ENCODE measurements at places on chromosomes 2 and 18.

- no peak for DNase-seq
Measured at GRCh38 chr2:11082880-11083279, 72.4 kb upstream of the SLC66A3 start.

- DNase-seq, result no peak
Measured at GRCh38 chr2:233064530-233065199, 4.5 kb downstream of the INPP5D start.

GRCh38 chr2:39523308-39524044 is 86.4 kb upstream of the MAP4K3 start:
- DNase-seq, result no peak

- no peak for DNase-seq
Measured at GRCh38 chr2:46039543-46040303, 257.5 kb upstream of the EPAS1 start.

DNA sequence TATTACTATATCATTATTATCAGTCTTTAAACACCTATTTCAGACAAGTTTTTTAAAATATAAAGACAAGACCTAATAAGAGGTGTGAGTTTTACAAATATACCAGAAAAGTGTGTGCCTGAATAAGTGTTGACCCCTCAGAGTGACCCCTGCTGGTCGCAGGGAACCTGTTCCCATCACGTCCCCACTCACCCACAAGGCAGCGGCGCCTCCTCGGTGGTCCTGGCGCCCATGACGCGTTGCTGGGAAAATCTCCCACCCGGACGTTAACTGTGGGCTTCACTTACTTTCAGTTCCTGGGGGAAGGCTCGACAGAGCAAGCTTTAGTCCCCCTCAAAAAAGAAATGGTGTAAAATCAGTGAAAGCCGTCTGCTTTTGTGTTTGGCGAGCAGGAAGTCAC is 93.5 kb downstream of the TMEM18 start:
- no peak for DNase-seq

DNA sequence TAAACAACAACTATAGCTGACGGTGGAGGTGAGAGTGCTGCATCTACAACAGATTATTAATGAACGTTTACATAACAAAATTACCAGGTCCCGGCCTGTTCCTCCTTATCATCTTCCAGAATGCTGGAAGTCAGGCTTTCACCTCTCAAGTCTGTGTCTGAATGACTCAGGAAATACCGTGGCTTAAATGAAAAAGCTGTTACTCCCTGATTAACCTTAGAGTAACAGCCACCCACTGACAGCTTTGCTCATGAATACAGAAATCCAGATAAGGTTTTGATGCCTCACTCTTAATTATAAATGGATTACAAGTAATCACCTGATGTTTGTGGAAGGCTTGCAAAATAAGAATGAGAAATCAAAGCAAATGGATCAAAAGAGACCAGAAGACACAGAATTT is 885.3 kb upstream of the CELF4 start:
- DNase-seq, result no peak

- DNase-seq, result no peak
Measured at GRCh38 chr2:233546101-233546500, 20.5 kb downstream of the USP40 start.

- no peak for DNase-seq
Measured at GRCh38 chr18:62566199-62566598, 43.4 kb downstream of the ZCCHC2 start.

GRCh38 chr2:49053156-49053555 is 101.2 kb downstream of the FSHR start:
- no peak for DNase-seq

- DNase-seq, result no peak
Measured at GRCh38 chr2:97928591-97928990, 67.2 kb downstream of the TMEM131 start.

- no peak for DNase-seq
Measured at GRCh38 chr2:19576411-19576810, 218.0 kb upstream of the OSR1 start.

DNA sequence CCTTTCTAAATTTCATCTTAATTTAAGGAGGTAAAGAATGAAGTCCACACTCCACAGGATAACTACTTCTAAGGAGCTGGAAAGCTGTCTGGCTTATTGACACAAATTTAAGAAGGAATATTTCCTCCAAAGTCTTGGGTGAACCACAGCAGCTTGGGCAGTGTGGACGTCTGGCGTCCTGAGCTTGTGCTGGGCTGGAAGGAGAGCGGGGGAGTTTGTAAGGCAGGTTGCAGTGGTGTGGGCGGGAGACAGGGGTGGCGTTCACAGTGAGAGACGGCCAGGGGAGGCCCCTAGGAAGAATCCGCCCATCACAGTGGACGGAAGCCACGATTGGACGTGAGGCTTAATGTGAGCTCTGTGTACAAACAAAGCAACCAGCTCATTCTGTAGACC is 25.7 kb downstream of the ADI1 start:
- DNase-seq, result no peak

- DNase-seq, result no peak
Measured at GRCh38 chr18:75208836-75209128, 157 bp downstream of the PTGR3 start.

DNA sequence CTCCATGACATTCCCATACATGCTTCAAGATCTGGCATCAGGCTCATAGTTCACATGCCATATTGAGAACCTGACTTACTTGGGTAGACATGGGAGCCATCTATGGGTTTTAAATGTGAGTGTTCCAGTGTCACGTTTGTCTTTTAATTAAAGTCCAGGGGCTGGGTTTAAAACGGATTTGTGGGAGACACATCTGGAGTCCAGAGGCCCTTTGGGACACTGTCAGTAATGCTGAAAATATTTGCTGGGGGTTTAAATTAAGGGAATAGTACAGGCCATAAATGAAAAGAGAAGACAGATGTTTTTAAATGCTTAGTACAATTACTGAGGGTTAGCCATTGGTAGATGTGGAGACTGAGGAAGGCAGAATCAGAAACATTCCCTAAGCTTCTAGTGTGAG is 478.0 kb downstream of the PID1 start:
- DNase-seq, result no peak

DNA sequence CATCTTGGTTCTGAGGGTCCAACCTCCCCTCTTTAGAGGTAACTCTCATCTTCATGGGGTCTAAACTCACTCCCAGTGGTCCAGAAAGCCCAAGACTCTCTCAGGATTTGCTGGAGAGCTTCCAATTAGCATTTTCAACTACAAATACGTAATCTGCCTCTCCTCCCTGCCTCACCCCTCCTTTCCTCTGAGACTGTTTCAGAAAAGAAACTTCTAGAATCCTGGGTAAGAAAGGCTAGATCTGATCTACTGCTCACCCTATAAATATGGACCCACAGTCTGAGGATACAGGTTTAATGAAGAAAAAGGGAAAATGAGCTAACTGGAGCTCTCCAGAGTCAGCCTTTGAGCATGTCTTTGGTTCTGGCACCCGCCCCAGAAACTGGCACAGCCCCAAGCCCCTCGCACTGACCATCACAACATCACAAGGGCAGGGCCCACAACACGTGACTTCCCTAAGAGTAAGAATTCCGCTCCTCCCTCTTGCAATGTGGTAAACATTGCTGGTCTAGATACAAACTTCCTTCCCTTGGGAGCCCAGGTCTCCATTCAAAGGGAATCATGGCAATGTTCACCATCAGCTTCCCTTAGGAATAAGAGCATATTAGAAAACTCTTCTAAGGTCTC is 21.7 kb upstream of the IHH start:
- no peak for DNase-seq

DNA sequence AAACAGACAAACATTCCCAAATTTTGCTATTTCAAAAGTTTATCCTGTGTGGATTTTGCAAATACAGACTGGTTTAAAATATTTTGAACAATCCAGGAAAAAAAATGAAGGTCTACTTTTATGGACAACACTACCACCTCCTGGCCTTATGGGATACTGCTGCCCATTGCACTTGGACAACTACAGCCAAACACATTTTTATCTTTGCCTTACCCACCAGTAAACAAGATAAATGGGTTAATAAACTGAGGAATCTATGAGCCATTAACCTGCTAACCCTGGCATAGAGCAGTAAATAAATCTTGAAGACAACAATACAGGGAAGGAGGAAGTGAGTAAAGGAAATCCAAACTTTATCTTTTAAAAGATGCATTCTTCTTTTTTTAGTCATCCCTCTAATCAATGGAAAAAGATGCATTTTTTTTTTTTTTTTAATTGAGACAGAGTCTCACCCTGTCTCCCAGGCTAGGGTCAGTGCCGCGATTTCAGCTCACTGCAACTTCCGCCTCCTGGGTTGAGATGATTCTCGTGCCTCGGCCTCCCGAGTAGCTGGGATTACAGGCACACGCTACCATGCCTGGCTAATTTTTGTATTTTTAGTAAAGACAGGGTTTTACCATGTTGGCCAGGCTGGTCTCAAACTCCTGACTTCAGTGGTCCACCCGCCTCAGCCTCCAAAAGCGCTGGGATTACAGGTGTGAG is 2.1 kb upstream of the SPIRE1 start:
- no peak for DNase-seq

DNA sequence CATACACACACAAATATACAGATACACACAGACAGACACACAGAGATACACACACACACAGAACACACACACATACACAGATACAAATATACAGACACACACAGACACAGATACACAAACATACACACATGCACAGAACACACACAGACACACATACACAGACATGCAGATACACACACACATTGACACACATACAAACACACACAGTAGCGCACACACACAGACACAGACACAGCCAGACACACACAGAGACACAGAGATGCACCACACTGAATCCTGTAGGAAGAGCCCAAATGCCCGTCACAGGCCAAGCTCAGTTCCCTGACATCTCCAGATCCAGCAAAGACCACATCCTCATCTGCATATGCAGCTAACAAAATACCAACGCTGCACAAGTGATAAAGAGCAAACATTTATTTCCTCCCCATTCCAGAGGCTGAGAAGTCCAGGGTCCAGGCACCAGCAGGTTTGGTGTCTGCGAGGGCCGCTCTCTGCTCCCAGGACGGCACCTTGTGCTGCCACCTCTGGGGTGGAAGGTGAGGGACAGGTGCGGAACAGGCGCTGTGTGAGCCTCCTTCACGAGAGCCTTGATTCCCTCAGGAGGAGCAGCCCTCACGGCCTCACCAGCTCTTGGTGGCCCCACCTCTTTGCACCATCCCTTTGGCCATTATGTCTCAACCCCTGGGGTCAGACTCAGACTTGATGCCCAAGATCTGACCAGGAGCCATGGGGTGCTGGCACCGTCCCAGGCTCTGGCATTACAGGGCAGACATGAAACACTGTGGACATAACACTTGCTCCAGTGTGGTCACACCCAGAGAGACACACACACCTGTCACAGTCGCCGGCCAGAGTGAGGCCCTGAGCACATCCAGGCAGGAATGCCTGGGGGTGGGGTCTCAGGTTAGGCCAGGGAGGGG is 108.7 kb downstream of the NDUFA10 start:
- no peak for DNase-seq

- no peak for DNase-seq
Measured at GRCh38 chr2:237231593-237231992, 145.9 kb downstream of the COPS8 start.

DNA sequence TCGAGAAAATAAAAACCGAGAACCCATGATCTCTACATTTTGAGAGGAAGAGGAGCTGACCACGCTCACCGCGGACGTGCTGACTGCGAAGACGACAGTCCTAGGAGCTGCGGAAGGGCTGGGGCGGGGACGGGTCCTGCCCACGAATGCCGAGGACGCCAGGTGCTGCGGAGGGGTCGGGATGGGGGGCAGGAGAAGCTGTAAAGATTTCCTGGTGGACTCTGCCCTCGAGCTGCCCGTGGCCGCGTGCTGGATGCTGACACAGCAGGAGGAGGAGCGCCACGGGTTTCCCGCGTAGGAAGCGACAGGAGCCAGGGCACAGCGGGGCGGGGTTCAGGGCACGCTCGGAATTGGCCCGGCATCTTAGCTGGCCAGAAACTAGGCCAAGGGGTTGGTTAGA is 22.2 kb downstream of the ZSCAN30 start:
- DNase-seq, result no peak

DNA sequence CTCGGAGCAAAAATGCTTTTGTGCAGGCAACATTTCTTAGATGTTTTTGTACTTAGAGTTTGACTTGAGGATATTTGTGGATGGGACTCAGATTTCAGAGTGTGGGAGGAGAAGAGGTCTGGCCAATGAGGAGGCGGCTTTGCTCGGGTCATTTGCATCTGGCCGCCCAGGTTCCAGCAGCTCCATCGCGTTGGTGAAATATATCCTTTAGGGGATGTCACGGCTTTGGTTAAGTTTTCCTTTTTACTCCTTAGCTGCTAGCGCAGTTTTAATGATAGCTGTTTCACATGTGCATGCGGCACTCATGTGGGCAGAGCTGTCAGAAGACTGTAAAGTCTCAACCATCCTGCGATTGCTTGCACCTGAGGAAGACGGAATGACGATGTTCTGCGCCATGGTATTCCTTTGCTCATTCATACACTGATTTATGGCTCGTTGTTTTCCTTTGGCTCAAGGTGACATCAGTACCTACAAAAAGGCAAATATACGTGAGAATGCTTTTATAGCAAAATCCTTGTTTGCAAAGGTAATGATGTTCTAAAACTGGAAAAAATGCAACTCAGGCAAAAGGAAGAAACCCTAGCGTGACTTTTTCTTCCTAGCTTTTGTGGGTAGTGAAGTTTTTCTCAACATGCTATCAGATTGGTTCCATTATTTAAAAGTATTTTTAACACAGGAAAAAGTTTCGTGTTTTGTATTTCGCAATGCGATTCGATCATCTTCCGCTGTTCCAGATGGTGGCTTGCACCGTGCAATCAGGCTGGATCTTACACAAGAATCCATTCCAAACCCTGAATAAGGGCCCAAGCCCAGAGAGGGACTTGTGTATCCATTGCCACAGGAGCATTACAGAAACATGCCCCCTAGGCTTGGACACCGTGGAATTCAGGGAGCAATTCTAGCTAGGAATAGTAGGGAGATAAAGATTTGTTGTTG is 70.5 kb upstream of the ZNF516 start:
- no peak for DNase-seq

DNA sequence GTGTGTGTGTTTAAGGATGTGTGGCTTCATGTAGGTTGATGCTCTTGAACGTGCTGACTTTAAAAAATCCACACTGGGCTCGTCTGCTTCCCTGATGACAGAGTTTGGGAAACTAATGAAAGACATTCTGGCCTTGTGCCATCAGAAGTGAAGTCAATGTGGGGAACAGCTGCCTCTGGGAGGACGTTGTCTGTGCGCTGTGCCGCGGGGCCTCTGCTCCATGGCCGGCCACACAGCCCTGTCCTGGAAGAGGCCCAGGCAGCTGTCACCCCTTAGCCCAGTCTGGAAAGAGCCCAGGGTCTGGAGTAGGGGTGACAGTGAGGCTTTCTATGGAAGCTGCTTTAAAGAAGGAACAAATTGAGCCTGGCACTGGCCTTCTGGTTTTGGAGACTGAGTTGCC is 155.8 kb downstream of the SH3RF3 start:
- no peak for DNase-seq
